ENCODE measurements at places on chromosomes 2 and 18.

DNA sequence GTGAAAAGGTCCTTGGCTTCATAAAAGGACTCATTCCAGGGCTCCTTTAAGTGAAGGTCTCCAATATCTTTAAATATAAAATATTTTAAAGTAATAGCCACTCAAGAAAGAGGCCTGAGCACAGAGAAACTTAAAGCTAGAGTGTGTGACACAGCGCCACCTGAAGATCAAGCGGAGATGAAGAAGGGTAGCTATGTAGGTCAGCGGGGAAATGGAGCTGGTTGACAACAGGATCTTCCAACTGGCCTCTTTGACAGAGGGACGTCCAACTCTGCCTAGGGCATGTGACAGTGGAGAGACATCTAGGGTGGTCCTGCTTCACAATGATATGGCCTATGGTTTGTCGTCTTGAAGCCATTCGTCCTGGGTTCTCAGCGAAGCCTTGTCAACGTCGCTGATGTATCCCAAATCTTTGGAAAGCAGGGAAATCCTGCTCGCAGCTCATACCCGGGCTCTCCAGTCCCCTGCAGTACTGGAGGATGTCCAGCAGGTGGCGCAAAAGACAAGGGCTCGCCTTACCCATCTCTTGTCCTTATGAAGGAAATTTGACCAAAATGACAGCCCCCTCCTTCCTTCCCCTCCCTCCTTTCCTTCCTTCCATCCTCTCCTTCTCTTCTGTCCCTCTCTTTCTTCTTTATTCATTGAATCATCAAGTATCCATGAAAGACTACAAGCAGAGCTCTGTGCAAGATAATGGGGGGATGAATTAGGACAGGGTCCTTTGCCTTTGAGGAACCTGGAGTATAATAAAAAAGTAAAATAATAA lies 59.6 kb downstream of the LONRF2 start:
- DNase-seq: peak; percentile 48

DNA sequence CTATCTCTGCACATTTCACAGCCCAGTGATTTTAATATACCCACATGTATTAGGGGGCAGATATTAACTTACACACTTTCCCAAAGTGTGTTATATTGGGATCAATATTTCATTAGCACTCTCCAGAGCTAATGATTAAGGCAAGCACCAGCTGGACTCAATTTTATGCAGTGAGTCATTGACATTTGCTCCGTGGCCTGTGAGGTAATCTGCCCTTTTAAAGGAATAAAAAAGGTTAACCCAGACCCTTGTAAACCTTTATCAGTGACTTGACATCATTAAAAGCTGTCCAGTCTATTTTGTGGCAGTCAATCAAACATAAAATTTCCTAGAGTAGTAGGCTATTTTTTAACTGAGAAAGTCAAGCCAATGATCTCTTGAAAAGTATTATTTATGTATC lies 1870.4 kb upstream of the CELF4 start:
- DNase-seq: no peak

DNA sequence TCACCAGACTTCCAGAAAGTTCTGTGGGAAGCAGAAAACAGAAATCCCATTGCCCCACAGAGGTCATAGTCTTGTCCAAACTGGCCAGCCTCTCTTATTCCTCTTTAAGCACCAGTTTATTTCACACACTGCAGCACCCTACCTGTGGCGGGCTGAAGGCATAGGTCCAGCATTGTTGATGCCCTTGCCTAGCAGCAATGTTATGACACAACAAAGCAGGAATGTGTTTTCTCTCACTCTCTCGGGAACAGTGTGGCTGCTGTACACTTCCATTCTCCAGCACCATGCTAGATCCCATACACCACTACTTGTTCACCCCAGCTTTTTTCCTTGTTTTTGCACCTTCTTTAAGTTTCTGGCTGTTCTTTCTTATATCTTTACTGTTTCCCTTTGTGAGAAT lies 181.6 kb downstream of the DNAH6 start:
- DNase-seq: no peak

- DNase-seq: no peak
These were observed 1652.4 kb upstream of the TMEFF2 start for GRCh38 chr2:193847130-193847529.

DNA sequence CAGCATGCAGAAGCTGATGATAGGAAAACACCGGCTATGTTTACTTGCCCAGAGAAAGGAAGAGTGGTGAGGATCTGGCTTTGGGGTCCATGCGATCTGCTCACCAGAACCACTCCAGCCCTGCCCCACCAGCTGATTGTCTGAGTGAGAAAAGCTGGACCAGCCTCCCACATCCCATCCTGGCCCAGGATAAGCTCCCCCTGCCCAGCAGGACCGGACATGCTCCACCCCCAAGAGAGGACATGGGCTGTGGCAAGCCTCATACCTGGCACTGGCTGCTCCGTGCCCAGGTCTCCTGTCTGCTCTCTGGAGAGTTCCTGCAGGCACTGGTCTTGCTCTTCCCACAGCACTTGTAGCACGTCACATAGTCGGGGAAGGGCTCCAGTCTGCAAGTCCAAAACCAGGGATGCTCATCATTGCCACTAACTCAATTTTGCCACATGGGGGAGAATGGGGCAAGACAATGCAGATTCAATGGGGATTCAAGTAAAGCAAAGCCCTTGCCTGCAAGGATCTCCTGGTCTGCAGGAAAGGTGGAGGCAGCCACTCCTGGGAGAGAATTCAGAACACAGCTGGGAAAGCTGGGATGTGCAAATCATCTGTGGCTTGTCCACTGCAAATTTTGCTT lies 30.0 kb downstream of the SCTR start:
- no peak for DNase-seq

DNA sequence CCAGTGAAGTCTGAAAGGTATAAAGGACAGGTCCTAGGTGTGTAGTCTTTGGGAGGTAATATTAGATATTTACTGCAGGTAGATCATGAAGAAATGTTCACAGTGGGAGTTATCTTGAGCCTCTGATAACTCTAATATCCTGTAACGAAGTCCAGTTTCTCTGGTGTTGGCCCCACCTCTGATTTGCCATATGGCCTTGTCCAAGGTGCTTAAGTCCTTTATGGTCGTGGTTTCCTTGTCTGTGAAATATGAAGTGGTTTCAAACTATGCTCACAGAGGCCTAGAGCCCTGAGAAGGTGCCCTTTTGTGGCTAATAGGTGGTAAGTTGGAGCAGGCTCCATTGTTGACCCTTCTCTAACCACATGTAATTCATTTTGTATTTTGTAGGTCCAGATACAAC lies 190.7 kb downstream of the ICOS start:
- DNase-seq: no peak

- DNase-seq: no peak
These were observed 161.0 kb downstream of the TPGS2 start for GRCh38 chr18:36667811-36668210.

DNA sequence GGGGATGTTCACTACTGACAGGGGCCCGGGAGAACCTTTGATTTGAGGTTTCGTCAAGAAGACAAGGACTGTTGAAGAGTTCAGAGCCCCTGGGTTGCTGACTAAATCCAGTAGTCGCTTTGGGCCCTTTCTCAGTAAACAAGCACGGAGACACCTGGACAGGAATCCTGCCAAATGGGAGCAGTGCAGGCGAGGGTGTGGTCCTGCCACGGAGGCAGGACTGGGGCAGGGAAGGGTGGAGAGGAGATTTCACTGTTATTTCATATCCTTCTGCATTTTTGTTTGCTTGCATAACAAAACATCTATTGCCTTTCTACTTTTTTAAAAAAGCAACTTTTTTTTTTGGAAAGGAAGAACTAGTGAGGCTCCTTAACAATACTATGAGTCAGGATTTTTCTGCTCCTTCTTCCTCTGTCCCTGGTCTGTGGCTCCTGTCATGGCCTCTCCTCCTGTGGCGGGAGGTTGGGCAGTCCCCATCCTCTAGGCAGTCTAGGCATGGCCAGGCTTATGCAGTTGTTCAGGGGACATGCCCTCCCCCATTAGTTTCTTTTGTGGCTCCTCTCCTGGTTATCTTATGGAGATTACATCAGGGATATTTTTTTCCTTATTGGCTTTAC lies 57.7 kb downstream of the ARHGEF4 start:
- no peak for DNase-seq

DNA sequence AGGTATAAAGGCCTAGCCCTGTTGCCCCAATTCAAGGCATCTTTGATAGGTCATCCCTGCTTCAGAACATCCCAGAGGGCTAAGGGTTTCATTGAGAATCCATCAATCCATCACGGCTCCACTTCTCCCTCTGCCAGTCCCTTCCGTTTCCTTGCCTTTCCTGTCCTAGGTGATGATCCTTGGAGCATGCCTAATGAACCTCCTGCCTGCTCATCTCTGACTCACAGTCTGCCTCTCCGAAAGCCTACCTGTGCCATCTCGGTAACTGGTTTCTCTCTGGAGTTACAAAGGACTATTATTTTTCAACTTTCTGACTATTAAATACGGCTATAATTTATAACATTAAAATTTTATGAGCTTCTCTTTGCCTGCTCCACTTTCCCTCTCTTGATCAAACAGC lies 36.7 kb upstream of the OSBPL6 start:
- DNase-seq: no peak

- no peak for DNase-seq
These were observed 10.2 kb downstream of the ZNF516 start for GRCh38 chr18:76484749-76485387.

GRCh38 chr2:16635791-16636699 lies 29.6 kb downstream of the CYRIA start:
- DNase-seq: no peak

DNA sequence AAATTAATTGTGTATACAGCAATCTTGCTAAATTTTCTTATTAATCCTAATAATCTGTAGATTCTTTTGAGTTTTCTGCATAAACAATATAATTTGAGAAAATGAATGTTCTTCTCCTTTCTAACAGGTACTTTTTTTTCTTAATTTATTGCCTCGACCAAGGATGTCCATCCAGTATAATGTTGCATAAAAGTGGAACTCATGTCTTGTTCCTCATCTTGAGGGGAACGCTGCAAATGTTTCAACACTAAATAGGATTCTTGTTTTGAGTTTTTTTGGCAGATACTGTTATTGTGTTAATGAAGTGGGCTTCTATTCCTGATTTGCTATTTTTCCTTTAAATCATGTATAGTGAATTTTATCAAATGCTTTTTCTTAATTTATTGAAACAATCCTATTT lies 244.4 kb upstream of the REV1 start:
- DNase-seq: no peak

GRCh38 chr2:120574620-120575019 lies 161.0 kb upstream of the GLI2 start:
- no peak for DNase-seq

DNA sequence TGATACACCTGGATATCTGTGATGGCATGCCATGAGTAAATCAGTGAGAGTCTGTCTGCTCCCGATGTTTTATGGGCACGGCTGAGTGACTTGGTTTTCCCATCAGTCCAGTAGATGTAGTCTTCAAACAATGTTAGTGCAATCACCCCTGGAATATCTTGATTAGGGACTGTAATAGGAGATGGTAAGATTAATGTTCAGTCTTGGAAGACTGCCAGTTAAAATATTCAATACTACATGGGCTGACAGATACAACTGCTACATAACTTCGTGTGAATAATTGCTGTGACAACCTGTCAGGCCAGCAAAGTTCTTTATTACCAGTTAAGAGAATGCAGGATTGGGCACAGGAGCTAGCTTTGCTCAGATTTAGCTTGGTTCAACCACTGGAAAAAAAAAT lies 1673.3 kb downstream of the LRP1B start:
- DNase-seq: no peak

- DNase-seq: no peak
These were observed 479.6 kb downstream of the DPP10 start for GRCh38 chr2:114922076-114922475.

DNA sequence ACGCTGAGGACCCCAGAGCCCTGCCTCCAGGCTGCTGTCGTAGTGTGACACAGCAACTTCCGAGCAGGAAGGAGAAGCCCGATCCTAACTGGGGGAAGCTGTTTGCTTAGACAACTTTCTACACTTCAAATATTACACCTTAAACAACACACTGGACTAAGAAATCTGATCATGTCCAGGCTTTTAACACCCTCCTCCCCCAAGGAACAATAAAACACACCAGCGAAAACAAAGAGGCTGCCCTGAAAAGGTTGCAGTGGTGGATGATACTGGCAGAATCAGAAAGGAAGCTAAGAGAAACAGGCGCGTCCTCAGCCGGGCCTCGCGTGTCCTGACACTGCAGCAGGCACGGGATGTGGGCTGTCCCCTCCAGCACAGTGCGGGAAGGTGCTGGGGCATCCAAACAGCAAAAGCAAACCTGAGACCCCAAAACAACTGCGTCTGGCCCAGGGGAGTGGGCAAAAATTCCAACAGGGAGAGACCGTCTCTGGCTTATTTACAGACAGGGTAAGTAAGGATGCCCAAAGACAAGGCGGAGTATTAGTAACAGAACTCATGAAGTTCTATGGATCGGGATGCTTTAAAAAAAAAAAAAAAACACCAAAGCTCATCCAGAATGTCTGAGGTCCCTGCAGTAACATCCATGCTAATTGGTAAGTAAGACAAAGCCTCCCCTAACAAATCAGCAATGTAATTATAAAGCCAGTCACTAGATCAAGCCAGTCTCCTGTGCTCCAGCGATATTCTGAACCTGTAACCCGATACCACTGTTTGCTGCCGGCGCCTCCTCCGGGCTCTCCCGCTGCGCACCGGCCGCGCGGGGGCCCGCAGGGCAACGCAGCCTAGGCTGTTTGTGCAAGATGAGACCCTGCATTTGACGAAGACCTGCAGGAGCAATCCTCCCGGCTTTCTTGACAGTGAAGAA lies 9.0 kb downstream of the SERTAD2 start:
- no peak for DNase-seq

- no peak for DNase-seq
These were observed 24.3 kb downstream of the NCOA1 start for GRCh38 chr2:24515335-24515734.

DNA sequence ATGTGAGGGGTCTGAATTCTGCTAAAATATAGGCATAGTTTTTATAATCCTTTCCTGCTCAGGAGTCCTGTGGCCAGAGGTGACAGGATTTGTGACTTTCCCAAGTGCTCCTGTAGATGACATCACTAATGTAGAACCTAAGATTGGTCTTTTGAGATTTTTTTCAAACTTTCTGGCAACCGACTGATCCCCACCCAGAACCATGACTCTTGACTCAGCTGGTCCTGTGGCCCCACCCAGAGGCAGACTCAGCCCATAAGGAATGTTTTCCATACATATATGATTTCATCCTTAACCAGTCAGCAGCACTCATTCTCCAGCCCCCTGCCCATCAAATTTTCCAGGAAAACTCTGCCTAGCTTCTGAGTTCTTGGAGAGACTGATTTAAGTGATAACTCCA lies 46.8 kb downstream of the COMMD1 start:
- no peak for DNase-seq

DNA sequence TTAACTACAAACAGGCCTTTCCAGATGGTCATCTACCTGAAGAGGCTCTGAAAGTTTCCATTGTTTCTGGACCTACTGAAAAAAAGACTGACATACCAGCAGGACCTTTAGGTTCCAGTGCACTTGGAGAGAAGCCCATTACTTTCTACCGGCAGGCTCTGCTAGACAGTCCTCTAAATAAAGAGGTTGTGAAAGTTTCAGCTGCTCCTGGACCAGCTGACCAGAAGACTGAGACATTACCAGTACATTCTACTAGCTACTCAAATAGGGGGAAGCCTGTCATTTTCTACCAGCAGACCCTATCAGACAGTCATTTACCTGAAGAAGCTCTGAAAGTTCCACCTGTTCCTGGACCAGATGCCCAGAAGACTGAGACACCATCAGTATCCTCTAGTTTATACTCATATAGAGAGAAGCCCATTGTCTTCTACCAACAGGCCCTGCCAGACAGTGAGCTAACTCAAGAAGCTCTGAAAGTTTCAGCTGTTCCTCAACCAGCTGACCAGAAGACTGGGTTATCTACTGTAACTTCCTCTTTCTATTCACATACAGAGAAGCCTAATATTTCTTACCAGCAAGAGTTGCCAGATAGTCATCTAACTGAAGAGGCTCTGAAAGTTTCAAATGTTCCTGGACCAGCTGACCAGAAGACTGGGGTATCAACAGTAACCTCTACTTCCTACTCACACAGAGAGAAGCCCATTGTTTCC lies 65.8 kb downstream of the ALMS1 start:
- no peak for DNase-seq

Data from activated CD4-positive, alpha-beta T cell treated with anti-CD3 and anti-CD28 coated beads, Interleukin-2, amount 50 U/mL, for 4 hours (primary cell).